ENCODE measurements at places on chromosomes 11 and 22.
A peak's percentile ranks its signal among the peaks of the same experiment; 100 is the strongest.

GRCh38 chr11:135008001-135008405 lies 596.0 kb upstream of the B3GAT1 start:
- no peak overlapping the region for H3K27ac ChIP-seq
- no peak for DNase-seq
- peaks cover 11% of the 10 kb centered on the region for H3K27me3 ChIP-seq

GRCh38 chr11:126318574-126319373 lies 14.9 kb downstream of the DCPS start:
- DNase-seq, result no peak
- H3K36me3 ChIP-seq, result peaks cover 21% of the 10 kb centered on the region
- peak overlapping the region; percentile 26 for H3K27ac ChIP-seq
- peaks cover 33% of the 10 kb centered on the region for H3K4me1 ChIP-seq

- peak overlapping the region; percentile 92 for H3K27ac ChIP-seq
- no peaks in the 10 kb centered on the region for H3K36me3 ChIP-seq
- H3K27me3 ChIP-seq, result no peaks in the 10 kb centered on the region
- H3K4me3 ChIP-seq, result peak overlapping the region; percentile 88
These were observed 870 bp upstream of the CTTN start for GRCh38 chr11:70397336-70397982.

DNA sequence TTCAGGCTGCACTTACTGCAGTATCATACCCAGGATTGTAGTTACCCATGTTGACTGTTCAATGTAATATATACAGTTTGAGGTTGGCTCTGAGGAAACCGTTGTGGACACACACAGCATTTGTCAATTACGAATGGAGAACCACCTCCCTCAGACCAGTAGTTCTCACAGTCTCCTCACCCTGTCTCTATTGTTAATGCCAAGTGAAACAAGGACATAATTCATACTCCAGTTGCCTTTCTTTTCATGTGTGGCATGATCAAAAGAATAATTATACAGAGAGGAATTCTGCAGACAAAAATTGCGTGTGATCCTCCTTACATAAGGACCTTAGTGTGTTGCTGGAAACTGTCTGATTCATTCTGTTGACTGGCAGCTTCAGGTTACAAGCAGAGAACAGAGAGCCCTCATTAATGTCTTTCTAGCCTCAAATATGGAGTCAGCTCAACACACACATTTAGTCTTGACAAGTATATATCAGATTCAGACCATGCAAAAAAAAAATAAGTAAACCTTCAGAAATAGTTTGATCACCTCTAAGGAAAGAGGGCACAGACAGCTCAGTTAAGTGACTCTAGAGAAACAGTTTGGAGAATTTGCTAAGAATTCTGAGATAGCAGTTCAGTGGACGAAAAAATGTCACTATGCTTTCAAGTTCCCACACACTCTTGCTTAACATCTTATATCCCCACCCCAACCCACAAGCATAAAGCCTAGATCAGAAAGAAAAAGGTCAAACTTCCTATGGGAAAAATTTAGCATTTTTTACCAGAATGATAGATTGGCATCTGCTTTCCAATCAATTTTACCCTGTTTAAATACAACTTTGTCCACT lies 96.1 kb downstream of the MAML2 start:
- H3K4me3 ChIP-seq, result no peak overlapping the region
- no peak for DNase-seq
- no peaks in the 10 kb centered on the region for H3K27me3 ChIP-seq
- H3K4me1 ChIP-seq, result peaks cover 19% of the 10 kb centered on the region

DNA sequence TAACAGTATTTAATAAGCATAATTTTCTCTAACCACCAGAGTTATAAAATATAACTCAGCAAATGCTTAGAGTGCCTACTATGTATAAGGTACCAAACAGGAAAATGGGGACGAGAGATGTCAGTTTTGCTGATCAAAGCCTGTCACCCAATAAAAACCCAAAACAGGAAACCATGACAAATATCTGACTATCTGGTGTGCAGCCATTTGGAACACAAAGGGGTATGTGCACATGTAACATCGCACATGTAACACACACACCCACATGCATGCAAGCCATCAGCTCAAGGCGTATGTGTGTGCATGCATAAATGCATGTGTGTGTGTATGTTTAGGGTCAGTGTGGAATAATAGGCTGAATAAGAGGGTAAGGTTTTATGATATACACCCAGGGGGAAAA lies 64.2 kb downstream of the PRR5L start:
- H3K4me3 ChIP-seq, result no peak overlapping the region
- H3K27ac ChIP-seq, result no peak overlapping the region
- no peak for DNase-seq

- no peaks in the 10 kb centered on the region for H3K4me1 ChIP-seq
- no peak for DNase-seq
- H3K27me3 ChIP-seq, result no peaks in the 10 kb centered on the region
- H3K4me3 ChIP-seq, result no peak overlapping the region
- peaks cover 100% of the 10 kb centered on the region for H3K36me3 ChIP-seq
- no peak overlapping the region for H3K27ac ChIP-seq
These were observed 39.5 kb upstream of the GCAT start for GRCh38 chr22:37768273-37768672.

DNA sequence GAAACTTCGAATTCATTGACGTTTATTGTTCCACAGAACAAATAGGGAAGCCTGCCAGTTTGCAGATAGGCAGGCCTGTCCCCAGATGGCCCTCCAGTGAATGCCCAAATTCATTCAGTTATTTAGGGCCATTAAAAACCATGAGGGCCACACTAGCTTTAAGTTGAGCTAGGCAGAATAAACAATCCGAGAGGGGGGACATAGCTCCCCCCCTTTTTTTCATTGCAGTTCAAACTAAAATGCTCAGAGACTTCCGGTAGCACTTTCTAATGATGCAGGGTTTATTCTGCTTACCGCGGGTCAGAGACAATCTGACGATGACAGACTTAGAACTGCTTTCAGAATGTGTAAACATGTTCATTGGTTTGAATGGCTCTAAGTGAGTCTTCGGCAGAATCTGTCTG lies 72.0 kb downstream of the ZBTB16 start:
- peaks cover 22% of the 10 kb centered on the region for H3K36me3 ChIP-seq
- no peaks in the 10 kb centered on the region for H3K27me3 ChIP-seq
- no peak for DNase-seq
- no peak overlapping the region for H3K4me3 ChIP-seq
- H3K27ac ChIP-seq, result peak overlapping the region; percentile 47
- peaks cover 98% of the 10 kb centered on the region for H3K4me1 ChIP-seq

GRCh38 chr11:91248199-91248807 lies 976.3 kb upstream of the FAT3 start:
- H3K4me3 ChIP-seq, result no peak overlapping the region
- DNase-seq, result no peak
- H3K4me1 ChIP-seq, result no peaks in the 10 kb centered on the region
- H3K27me3 ChIP-seq, result no peaks in the 10 kb centered on the region
- no peak overlapping the region for H3K27ac ChIP-seq

DNA sequence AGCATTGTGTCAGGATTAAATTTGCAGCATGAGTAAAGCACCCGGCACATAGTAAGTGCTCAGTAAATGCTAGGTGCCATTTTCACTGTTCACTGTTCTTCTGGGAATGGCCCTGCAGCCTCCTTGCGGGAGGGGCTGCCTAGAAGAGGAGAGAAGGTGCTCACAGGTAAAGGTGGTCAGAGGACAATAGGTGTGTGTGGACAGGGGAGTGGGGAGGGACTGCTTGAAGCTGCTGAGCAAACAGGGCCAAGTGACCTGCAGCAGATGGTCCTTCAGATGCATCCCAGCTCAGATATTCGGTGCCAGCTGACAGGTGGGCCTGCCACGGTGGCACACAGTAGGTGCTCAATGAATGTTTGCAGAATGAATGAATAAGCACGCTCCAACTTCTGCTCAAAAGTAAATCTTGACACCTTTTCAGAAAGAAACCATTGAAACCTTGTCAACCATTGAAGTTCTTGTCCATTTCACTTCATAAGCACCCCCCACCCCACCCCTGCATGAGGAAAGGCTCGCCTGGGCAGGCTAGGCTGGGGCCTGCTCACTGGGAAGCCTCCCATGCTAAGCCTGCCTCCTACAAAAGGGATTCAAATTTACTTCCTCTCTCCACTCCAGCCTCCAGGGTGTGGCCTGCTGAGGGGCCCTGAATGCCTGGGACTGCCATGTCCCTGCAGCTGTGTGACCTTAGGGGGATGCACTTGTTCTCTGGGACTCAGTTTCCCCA lies 1.6 kb downstream of the KIAA0930 start:
- peak overlapping the region; percentile 22 for H3K27ac ChIP-seq
- DNase-seq, result no peak
- no peaks in the 10 kb centered on the region for H3K36me3 ChIP-seq
- no peaks in the 10 kb centered on the region for H3K27me3 ChIP-seq

DNA sequence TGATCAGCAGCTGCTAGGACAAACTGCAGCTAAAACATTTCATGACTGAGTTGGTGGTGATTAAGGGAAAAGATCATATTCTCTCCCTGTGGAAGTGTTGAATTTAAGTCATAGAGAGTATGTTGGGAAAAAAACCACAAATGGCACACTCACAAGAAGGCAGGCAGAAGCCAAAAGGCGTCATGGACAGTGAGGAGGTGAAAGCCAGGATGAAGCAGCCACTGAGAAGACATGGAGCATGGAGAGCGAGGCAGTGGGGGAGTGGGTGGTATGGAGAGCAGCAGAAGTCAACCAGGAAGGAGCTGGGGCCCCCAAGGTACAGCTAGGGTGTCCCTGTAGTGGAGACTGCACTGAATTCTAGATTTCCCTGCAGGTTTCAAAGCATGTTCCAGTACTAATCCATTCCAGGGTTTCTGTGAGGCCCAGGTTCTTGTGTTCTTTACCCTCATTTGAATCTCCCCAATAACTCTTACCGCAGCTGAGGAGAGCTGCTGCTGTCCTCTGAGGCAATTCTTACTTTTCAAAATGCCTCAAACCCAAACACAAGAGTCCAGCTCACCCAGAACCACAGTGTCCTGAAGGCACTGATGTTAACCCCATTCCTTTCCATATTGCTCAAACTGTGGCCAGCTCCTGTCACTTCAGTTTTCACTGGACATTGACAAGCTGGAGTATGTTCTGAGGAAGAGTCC lies 191.8 kb upstream of the E2F8 start:
- no peak overlapping the region for H3K4me3 ChIP-seq
- H3K36me3 ChIP-seq, result no peaks in the 10 kb centered on the region
- no peaks in the 10 kb centered on the region for H3K27me3 ChIP-seq

- no peak for DNase-seq
- H3K36me3 ChIP-seq, result no peaks in the 10 kb centered on the region
- no peaks in the 10 kb centered on the region for H3K27me3 ChIP-seq
- peaks cover 73% of the 10 kb centered on the region for H3K4me1 ChIP-seq
These were observed 1.4 kb upstream of the CPT1A start for GRCh38 chr11:68843052-68843561.

GRCh38 chr11:42543844-42544419 lies 767.9 kb upstream of the API5 start:
- no peaks in the 10 kb centered on the region for H3K36me3 ChIP-seq
- DNase-seq, result no peak
- no peaks in the 10 kb centered on the region for H3K4me1 ChIP-seq
- H3K27ac ChIP-seq, result no peak overlapping the region
- H3K4me3 ChIP-seq, result no peak overlapping the region

DNA sequence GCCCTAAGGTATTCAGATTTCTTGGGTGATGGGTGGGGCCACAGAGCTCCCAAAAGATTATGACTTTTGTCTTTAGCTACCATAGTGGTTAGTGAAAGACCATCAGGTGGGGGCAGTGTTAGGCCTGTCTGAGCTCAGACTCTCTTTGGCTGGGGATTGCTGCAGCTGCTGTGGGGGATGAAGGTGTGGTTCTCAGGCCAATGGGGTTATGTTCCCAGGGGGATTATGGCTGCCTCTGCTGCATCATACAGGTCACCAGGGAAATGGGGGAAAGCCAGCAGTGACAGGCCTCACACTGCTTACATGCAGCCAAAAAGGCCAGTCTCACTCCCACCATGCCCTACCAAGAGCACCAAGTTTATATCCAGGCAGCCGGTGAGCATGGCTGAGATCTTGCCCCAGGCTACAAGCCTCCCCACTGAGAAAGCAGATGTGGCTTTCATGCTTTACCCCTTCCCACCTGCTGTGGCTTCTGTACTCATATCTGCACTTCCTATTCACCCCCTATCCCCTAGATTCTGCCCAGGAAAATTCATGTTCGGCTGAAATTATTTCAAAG lies 24.8 kb downstream of the CNTF start:
- H3K27ac ChIP-seq, result no peak overlapping the region
- no peaks in the 10 kb centered on the region for H3K36me3 ChIP-seq
- no peak for DNase-seq
- H3K4me1 ChIP-seq, result no peaks in the 10 kb centered on the region
- H3K4me3 ChIP-seq, result no peak overlapping the region
- H3K27me3 ChIP-seq, result no peaks in the 10 kb centered on the region

DNA sequence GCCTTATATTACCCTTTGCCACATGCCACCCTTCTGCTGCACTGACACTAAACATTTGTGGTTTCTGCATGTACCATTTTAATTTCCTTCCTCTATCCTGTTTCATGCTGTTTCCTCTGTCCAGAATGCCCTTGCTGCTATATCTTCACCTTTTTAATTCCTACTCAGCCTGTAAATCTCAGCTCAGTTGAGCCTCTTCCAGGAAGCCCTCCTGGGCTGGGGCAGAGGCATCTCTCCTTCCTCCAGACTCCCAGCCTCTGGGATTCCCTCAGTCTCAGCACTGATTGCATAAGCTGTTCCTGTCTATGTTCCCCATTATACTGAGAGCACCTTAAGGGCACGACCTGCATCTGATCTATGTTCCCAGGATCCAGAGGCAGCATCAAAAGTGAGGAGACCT lies 98.7 kb downstream of the RNF169 start:
- no peak overlapping the region for H3K27ac ChIP-seq
- no peak overlapping the region for H3K4me3 ChIP-seq
- H3K36me3 ChIP-seq, result peaks cover 94% of the 10 kb centered on the region
- no peaks in the 10 kb centered on the region for H3K27me3 ChIP-seq
- DNase-seq, result no peak

GRCh38 chr11:64409278-64409677 lies 50.3 kb downstream of the RPS6KA4 start:
- H3K4me1 ChIP-seq, result no peaks in the 10 kb centered on the region
- H3K27ac ChIP-seq, result no peak overlapping the region
- DNase-seq, result no peak

GRCh38 chr11:77502346-77502905 lies 28.5 kb upstream of the PAK1 start:
- H3K36me3 ChIP-seq, result no peaks in the 10 kb centered on the region
- peaks cover 16% of the 10 kb centered on the region for H3K4me1 ChIP-seq
- no peak overlapping the region for H3K27ac ChIP-seq

GRCh38 chr11:95695181-95695580 lies 94.4 kb downstream of the FAM76B start:
- no peak overlapping the region for H3K4me3 ChIP-seq
- H3K27me3 ChIP-seq, result no peaks in the 10 kb centered on the region
- no peaks in the 10 kb centered on the region for H3K4me1 ChIP-seq
- no peaks in the 10 kb centered on the region for H3K36me3 ChIP-seq
- no peak for DNase-seq

GRCh38 chr22:40313007-40313406 lies 33.3 kb upstream of the ADSL start:
- no peaks in the 10 kb centered on the region for H3K27me3 ChIP-seq
- peaks cover 21% of the 10 kb centered on the region for H3K4me1 ChIP-seq
- DNase-seq, result no peak
- no peak overlapping the region for H3K27ac ChIP-seq
- no peak overlapping the region for H3K4me3 ChIP-seq
